ENCODE measurements at places on chromosomes 2 and 18.
A peak's percentile ranks its signal among the peaks of the same experiment; 100 is the strongest.

- no peak for DNase-seq
These were observed 57.6 kb downstream of the PIEZO2 start for GRCh38 chr18:11091746-11092145.

GRCh38 chr2:8076448-8077342 lies 605.2 kb upstream of the ID2 start:
- no peak for DNase-seq

- peak; percentile 12 for DNase-seq
These were observed 352.0 kb downstream of the TNS1 start for GRCh38 chr2:217650716-217651360.

DNA sequence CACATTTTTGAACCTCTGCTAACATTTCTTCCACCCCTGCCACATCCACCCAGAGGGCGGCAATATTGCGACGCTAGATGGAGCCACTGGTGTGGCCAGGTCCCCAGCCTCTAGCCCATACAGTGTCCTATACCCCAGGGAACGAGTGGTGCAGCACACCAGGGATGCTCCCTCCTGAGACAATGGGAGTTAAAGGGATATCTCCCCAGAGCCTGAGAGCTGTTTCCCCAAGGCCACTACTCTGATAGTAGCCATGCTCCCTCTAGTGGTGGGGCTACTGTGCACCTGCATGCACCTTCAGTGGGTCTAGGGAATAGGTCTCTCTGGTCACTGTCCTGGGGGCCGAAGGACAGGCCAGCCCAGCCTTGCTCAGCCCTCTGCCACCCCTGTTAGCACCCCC lies 336.4 kb upstream of the FSHR start:
- DNase-seq: no peak

DNA sequence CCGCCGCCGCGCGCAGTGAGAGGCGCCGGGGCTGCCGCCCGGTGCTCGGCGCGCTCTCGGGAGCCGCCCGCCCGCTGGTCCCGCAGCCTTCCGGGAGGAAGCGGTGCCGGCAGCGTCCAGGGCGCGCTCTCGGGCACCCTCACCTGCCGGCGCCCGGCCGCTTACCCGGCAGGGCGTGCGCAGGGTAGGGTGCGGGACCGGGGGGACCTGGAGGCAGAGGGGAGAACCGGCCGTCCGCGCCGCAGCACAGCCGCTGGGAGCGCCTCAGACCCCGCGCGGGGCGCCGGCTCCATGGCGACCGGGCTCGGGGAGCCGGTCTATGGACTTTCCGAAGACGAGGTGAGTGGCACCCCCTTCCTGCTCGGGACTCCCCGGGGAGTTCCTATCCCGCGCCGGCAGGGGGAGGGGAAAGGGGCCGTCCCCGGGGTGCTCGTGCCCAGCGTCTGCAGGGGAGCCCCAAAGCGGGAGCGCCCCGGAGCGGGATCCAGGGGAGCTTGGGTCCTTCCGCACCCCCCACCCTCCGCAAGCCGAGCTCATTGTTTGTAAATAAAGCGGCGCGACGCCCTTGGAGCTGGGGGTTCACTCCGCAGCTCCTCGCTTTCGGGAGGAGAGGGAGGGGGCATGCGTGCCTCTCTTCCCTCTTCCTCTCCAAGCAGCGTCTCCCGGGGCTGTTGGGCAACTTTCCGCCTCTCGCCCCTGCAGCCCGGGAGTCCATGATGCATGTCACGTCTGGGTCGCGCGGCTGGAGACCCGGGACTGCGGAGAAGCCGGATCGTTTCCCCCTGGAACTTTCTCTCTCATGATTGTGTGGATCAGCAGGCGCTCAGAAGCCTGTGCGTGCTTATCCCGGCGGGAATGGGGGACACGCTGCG lies 580 bp downstream of the NEDD4L start:
- peak; percentile 28 for DNase-seq

GRCh38 chr2:34912084-34912483 lies 1313.0 kb upstream of the FAM98A start:
- DNase-seq: no peak

GRCh38 chr2:105254531-105255210 lies 13.1 kb downstream of the GPR45 start:
- no peak for DNase-seq

DNA sequence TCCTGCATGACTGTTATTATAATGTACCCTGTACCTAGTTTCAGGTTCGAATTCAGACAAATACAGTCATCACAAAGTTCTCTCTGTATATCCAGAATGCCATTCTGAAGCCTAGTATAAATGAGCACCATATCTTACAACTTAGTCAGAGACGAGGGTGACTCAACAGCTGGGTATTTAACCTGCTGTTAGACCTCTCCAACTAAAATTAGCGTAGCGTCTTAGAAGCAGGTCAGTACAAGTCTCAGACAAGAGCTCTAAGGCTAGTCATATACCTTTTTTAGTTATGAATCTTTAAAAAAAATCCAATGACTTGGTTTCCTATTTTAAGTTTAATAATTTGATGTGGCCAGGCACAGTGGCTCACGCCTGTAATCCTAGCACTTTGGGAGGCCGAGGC lies 74.1 kb downstream of the CABYR start:
- DNase-seq: no peak

DNA sequence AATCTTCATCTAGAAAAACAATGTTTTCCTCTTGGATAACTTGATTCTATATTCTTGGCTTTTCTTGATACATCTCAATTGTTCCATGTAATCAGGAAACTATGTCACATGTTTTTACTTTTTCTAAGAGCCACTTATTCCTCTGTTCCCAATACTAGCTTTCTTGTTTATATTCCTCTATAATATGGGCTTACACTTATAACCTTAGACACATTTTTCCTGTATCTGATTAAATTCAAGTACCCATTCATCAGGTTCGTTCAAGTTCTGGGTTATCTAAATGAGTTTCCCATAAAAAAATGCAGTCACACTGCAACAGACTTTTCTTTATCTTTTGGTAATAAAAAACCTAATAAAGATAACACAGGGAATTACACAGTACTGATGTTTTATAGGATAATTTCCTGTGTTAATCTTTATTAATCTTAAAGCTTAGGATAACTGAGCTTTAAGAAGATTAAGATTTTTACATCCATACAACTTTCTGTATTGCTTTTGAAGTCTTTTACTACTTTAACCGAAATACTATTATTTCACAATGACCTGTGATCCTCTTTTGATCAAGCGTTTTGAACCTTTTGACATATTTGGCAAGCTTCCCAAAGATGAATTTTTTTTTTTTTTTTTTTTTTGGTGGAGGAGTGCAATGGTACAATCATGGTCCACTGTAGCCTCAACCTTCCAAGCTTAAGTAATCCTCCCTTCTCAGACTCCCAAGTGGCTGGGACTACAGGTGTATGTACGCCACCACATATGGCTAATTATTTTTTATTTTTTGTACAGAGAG lies 44.3 kb upstream of the C2orf66 start:
- DNase-seq: no peak

DNA sequence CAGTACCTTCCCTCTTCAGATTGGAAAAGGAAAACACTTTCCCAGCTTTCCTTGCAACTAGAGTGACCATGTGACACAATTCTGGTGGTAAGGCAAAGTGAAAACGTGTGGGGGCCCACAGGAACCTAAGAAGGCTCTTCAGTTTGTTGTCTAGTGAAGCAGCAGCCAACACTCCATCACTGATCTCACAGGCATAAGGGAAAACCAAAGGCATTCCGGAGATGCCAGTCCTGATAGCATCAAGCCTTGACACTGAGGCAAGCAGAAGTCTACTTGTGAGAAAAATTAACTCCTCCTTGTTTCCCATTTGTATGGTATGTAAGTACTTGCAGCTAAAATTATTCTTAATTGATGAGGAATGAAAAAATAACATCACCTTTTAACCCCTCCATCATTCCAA lies 88.3 kb downstream of the ETAA1 start:
- no peak for DNase-seq

DNA sequence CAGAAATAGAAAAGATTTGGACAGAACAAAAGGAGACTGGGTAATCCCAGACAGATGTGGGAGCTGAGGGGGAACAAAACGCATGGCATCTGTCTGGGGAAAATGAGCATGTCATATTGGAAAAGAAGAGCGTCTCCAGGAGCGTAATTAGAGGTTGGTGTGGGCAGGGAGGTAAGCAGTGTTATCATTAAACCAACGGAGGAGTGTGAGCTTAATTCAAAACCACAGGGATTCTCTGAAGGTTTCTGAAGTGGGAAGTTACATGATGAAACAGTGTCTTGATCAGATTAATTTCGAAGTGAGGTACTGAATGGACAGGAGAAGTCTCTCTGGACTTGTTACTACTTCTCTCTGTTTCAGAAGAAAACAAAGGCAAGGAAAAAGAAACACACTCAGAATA lies 53.3 kb downstream of the DTNB start:
- DNase-seq: no peak

DNA sequence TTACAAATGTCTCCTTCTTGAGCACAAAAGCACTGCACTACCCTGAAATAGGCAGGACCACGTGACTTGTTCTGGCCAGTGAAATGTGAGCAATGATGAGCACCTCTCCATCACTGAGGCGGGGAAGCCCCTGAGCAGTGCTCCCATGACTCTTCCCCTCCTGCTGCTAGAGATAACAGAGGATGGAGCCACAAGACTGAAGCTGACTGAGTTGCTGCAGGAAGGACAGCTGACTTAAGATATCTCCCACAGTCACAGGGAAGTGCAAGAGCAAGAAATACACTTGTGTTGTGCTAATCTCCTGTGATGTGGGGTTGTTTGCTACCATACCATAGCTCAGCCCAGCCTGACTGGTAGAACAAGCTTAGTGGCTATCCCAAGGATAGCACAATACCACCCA lies 38.7 kb downstream of the STK39 start:
- DNase-seq: no peak

DNA sequence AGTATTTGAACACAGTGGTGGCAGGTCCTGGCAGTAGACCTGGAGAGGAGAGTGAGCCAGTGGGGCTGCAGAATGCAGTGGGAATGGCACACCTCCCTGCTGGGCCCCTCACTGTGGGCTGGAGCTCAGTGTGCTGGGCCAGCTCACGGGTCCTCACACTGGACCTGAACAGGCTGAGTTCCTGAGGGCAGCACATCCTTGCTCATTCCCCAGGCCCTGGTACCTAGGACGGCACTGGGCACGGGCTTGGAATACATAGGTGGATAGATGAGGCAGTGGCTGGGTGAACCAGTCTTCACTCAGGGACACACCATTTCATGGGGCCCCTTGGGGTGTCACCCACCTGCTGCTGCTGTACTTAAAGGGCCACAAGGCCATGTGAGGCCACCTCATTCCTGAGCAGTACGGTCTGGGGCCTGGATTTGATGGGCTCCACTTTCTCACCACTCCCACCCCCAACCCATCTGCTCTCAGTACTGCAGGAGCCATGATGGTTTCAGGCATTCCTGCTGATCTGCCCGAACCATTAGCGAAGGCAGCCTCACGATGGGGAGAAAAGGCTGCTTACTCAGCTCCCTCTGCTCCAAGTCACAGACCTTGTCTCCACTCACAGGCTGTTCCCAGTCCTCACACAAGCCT lies 4.2 kb downstream of the TMEM177 start:
- no peak for DNase-seq
